ENCODE measurements at places on chromosomes 5 and 9.

- no peak overlapping the region for H3K27ac ChIP-seq
- H3K4me1 ChIP-seq, result no peaks in the 10 kb centered on the region
- no peak for DNase-seq
These were observed 83.1 kb upstream of the CPLX2 start for GRCh38 chr5:175788155-175788787.

DNA sequence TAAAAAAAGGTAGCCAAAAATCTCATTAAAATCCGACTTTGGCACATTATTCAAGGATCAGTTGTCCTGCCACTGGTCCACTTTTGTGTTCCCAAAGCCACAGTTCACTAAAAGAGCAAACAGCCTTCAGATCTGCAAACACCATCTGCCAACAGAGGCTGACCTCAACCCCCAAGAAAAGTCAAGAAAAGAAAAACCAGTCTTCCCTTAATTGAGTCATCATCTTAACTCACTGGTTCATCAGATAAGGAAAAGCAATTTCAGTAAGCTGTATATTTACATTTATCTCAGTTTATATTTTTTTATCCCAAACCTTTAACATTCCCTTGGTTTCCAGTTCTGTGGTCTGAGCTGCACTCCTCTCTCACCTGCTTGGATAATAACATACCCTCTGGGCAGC lies 21.2 kb downstream of the RASEF start:
- no peak overlapping the region for H3K4me3 ChIP-seq
- H3K27me3 ChIP-seq, result no peaks in the 10 kb centered on the region
- no peaks in the 10 kb centered on the region for H3K4me1 ChIP-seq
- H3K27ac ChIP-seq, result no peak overlapping the region
- no peak for DNase-seq

DNA sequence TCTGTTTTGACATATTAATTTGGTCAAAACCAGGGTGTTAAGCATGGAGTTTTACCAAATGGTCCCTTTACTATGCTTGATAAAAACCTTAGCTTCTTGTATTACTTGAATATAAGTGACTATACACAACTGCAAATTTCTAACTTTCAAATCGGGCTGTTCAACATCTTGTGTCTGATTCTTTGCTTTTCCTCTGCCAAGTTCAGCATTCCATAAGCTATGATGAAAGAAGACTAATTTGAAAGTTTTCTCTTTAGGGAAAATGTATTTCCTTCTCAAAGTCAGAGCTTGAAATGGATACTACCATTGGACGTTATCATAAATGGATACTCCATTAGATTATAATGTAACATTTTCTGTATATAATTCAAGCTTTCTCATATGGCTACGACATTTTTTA lies 792.9 kb downstream of the EFNA5 start:
- no peak overlapping the region for H3K27ac ChIP-seq
- H3K27me3 ChIP-seq, result no peaks in the 10 kb centered on the region
- H3K36me3 ChIP-seq, result no peaks in the 10 kb centered on the region
- DNase-seq, result no peak
- H3K4me3 ChIP-seq, result no peak overlapping the region
- H3K4me1 ChIP-seq, result no peaks in the 10 kb centered on the region

DNA sequence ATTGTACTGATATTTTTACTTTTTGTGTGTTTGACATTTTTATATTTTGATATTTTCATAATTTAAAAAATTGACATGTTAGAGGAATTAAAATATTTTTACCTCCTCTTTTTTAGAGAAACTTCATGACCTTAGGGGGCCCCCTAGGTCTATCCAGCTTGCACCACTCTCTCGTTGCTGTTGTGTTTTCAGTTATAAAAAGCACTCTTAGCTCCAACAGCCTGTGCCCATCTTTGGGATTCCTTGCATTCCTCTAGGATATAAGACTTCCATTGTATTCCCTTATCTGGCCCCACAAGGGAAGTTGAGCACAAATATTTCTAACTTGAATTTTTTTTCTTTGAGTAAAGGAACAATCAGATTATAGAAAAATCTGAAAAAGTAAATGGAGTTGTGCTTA lies 245.3 kb downstream of the SH3GL2 start:
- H3K36me3 ChIP-seq, result no peaks in the 10 kb centered on the region
- H3K27ac ChIP-seq, result no peak overlapping the region
- H3K4me1 ChIP-seq, result no peaks in the 10 kb centered on the region
- no peak overlapping the region for H3K4me3 ChIP-seq

GRCh38 chr9:93636172-93636661 lies 59.8 kb downstream of the PHF2 start:
- H3K4me3 ChIP-seq, result no peak overlapping the region
- no peak overlapping the region for H3K27ac ChIP-seq
- DNase-seq, result no peak
- H3K27me3 ChIP-seq, result no peaks in the 10 kb centered on the region
- peaks cover 32% of the 10 kb centered on the region for H3K36me3 ChIP-seq

GRCh38 chr9:136567651-136568287 lies 21.9 kb upstream of the NOTCH1 start:
- no peaks in the 10 kb centered on the region for H3K36me3 ChIP-seq
- no peak overlapping the region for H3K27ac ChIP-seq
- no peaks in the 10 kb centered on the region for H3K4me1 ChIP-seq
- no peaks in the 10 kb centered on the region for H3K27me3 ChIP-seq

DNA sequence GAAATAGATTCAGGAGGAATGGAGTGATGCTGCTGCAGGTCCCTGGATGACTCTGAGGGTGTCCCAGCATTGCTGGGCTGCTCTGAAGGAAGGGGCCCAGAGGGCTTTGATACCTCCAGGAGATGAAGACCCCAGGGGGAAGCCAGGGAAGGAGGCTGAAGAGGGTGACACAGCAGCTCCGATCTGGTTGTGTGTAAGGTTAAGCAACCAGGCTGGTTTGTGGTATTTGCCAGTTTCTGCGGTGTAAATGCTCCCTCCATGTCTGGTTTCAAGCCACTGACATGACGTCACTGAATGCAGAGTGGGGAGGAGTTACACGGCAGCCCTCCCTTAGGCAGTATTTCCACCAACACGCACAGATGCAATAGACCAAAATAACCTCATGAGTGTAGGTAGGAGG lies 40.0 kb upstream of the ORM1 start:
- no peak overlapping the region for H3K27ac ChIP-seq
- no peak overlapping the region for H3K4me3 ChIP-seq
- H3K36me3 ChIP-seq, result no peaks in the 10 kb centered on the region
- DNase-seq, result no peak

DNA sequence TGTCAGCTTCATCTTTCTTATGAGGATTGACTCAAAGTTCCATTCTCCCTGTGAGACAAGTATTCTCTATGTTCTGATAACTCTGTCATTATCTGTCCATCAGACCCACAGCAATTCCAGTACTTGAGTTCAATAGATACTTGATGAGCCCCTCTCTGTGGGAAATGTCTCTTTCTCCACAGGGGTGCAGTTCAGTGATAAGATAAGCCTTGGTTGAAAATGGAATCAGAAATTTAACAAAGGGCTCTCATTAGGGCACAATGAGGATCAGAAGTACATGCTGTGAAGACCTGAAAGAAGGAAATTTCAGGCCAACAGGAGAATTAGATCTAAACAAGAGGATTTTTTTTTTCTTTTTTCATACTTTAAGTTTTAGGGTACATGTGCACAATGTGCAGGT lies 737.3 kb downstream of the MTRR start:
- H3K4me3 ChIP-seq, result no peak overlapping the region
- no peak for DNase-seq
- no peak overlapping the region for H3K27ac ChIP-seq
- no peaks in the 10 kb centered on the region for H3K36me3 ChIP-seq
- no peaks in the 10 kb centered on the region for H3K4me1 ChIP-seq

DNA sequence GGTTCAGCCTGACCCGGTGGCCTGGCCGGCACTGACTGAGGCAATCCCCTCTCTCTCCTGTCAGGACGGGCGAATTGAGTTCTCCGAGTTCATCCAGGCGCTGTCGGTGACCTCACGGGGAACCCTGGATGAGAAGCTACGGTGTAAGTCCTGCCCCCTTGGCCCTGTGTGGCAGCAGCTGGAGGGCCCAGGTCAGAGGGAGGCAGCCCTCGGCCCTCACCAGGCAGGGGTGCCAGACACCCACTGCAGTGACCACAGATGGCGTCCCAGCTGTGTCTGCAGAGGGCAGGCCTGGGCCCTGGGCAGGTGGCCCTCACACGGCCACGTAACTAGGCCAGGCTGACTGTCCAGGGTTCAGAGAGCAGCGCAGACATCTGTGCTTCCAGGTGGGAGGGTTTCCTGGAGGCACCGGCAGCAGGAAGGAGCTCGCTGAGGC lies 45.9 kb upstream of the HMCN2 start:
- H3K27me3 ChIP-seq, result no peaks in the 10 kb centered on the region
- H3K4me3 ChIP-seq, result no peak overlapping the region
- no peaks in the 10 kb centered on the region for H3K4me1 ChIP-seq
- H3K27ac ChIP-seq, result no peak overlapping the region
- DNase-seq, result no peak

DNA sequence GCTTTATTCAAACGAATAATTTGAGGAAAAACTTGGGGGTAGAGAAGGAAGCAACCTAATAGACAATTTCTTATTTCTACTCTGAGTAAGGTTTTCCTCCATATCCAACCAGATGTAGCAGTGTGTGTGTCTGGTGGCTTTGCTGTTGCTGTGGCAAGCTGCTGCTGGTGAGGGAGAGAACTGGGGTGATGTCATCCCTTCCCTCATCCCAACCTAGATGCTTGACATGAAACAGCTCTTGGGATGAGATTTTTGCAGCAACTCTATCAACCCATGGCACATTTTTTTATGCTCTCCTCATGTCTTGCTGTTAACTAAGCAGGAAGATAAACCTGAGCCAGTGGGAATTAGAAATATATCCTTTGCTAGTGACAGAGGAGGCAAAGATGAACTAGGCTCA lies 135.8 kb downstream of the PCSK1 start:
- no peak overlapping the region for H3K4me3 ChIP-seq
- no peaks in the 10 kb centered on the region for H3K27me3 ChIP-seq
- H3K36me3 ChIP-seq, result no peaks in the 10 kb centered on the region
- H3K27ac ChIP-seq, result no peak overlapping the region
- DNase-seq, result no peak

DNA sequence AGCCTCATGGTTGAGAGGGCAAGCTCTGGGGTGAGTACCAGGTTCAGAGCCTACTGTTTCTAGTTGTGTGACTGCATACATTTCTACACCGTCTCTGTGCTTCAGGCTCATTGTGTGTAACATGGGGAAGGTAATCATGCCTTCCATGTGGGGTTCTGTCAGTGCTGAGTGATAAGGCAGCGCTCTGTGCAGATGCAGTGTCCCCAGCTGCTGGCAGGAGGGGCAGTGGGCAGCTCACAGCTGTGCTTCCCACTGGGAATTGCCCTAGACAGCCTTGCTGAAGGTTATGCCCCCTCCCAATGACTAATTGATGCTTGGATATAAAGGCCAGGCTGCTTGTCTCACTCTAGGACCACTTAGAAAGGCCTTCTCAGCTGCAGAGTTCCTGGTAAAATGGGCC lies 121.8 kb upstream of the SAP30L start:
- no peaks in the 10 kb centered on the region for H3K27me3 ChIP-seq
- H3K27ac ChIP-seq, result no peak overlapping the region
- H3K36me3 ChIP-seq, result no peaks in the 10 kb centered on the region
- no peak overlapping the region for H3K4me3 ChIP-seq
- no peaks in the 10 kb centered on the region for H3K4me1 ChIP-seq

Measured in effector memory CD4-positive, alpha-beta T cell (primary cell).